ENCODE measurements at places on chromosomes 3 and 15.

- peak; percentile 5 for DNase-seq
Observed at GRCh38 chr15:40252438-40253166, 13.7 kb downstream of the PAK6 start.

GRCh38 chr3:15979495-15979894, 181.7 kb upstream of the ANKRD28 start:
- peak; percentile 27 for DNase-seq

- no peak for DNase-seq
Observed at GRCh38 chr3:159169828-159170227, 368.0 kb downstream of the MFSD1 start.

GRCh38 chr15:60275624-60276023, 122.2 kb downstream of the ANXA2 start:
- DNase-seq = no peak

- no peak for DNase-seq
Observed at GRCh38 chr3:184788751-184789150, 23.2 kb upstream of the VPS8 start.

GRCh38 chr15:32747921-32748342, 30.1 kb downstream of the GREM1 start:
- DNase-seq = no peak

DNA sequence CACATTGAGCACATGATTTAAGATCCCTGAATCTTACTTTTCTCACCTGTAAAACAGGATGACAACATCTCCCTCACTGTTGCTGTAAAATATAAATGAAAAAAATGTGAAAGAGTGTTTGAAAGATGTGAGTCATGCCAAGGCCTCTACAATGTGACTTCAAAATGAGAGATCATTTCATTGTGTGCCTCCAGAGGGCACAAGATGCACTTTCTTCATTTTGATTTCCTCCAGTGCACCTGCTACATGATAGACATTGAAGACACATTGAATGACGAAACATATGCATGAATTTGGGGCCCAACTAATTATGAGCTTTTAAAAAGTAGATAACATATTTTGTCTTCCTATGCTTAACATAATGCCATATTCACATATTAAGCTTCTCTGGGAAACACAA, 170.3 kb downstream of the MOBP start:
- no peak for DNase-seq

DNA sequence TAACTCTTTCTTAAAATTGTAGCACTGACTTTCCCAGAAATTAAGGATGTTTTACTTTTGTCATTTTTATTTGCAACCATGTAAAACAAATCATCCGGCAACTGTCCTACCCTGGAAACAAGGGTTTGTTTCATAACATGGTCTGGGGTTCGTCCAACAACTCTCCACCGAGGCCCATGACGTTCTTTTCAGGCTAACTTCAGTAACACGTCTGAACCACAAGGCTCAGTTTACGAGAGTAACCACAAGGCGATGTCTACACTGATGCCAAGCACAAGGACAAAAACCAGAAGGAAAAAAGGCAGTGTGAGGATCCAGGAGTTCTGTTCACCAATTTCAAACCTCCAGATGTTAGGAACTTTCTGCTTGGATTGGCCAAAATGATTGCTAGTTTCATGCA, 546.1 kb downstream of the NTRK3 start:
- no peak for DNase-seq

GRCh38 chr3:38001456-38002081, 11.0 kb downstream of the VILL start:
- DNase-seq = no peak

GRCh38 chr3:25585361-25586166, 79.1 kb downstream of the TOP2B start:
- no peak for DNase-seq

- no peak for DNase-seq
Observed at GRCh38 chr3:71581457-71582035, 2.0 kb downstream of the FOXP1 start.

DNA sequence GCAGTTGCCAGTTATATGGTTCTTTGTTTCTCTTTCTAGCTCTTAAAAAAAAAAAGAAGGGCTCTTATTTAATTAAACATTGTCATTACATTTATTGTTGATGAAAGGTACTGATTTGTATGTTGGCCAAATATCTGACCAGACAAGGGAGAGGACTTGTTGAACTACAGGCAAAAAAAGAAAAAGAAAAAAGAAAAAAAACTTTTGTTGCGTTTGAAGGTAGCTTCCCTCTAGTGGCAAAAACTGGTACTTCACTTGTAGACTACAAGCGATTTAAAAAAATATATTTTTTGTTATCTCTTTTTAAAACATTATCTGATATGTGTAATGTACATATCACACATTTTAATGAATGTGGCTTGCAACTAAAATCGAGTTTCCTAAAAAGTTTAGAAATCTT, 280.6 kb downstream of the ROBO2 start:
- peak; percentile 7 for DNase-seq

GRCh38 chr15:76191539-76192244, 119.6 kb downstream of the ETFA start:
- DNase-seq = no peak

GRCh38 chr3:117131259-117131658, 421.7 kb downstream of the TUSC7 start:
- no peak for DNase-seq

GRCh38 chr15:51888593-51889195, 59.2 kb downstream of the TMOD3 start:
- DNase-seq = no peak

GRCh38 chr15:69515508-69515907, 62.9 kb downstream of the RPLP1 start:
- DNase-seq = no peak

DNA sequence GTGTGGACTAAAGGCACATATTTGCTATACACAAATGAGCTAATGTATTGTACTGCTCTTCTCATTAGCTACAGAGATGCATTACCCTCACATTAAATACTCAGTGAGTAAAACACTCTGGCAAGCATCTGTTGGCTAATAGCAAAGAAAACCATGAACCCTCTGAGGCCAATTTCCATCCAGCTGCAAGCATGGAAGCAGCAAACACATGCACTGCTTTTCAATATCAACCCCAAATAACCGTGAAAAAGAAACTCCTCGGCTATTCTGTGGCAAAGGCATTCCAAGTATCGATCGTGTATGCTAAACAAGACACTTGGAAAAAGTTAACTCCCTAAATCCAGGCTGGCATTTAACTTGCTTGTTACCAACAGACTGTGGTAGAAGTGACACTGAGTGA, 67.0 kb downstream of the PEAK1 start:
- no peak for DNase-seq

GRCh38 chr3:104412608-104413580, 953.8 kb upstream of the ALCAM start:
- DNase-seq = no peak

DNA sequence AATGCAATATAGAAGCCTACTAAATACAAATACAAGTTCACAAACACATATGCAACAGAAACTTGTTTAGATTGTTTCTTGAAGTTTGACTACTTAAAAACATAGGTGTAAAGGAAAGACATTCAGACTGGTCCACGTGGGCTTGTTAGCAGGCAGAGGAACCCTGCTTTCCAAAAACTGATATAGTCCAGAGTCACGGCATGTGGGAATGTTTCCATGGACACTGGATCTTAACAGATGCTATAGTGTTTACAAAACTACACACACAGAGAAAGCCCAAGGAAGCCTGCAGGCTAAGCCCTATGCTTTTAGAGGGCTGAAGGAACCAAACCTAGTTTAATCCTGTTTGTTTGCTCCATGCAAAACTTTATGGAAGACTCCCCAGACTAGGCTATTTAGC, 45.2 kb upstream of the LRRC58 start:
- no peak for DNase-seq

DNA sequence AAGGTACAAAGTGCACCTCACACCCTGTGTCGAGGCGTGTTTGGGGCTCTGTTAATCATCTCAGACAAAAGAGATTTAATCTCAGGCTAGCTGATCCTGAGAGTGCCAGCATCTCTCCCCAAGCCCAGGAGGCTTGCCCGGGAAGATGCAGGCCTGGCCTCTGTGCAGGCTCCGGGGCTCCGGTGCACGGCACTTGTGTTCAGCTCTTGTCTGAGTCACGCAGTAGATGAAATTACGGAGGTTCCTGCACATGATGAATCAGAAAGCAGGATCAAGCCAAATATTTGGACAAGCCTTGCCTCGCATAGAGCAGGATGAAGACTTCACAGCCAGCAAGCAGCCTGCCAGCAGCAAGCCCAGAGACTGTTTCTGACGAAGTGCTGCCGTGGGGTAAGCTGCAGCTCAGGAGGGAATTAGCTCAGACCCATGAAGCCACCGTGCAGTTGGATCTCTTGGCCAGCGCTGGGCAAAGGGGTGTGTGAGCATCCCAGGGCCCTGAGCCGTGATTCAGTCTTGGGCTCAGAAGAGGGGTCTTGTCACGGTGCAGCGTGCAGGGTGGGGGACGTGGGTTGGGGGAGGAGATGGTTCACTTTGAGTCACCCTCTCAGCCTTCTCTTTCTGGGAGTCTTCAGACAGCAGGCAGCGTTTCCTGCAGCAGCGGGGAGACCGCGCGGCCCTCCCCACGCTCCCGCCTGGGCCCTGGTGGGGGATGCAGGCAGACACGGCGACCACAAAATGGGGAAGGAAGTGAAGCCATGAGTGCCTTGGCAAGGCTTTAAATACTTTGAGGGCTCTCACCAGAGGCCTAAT, 89.2 kb upstream of the MEF2A start:
- DNase-seq = no peak

DNA sequence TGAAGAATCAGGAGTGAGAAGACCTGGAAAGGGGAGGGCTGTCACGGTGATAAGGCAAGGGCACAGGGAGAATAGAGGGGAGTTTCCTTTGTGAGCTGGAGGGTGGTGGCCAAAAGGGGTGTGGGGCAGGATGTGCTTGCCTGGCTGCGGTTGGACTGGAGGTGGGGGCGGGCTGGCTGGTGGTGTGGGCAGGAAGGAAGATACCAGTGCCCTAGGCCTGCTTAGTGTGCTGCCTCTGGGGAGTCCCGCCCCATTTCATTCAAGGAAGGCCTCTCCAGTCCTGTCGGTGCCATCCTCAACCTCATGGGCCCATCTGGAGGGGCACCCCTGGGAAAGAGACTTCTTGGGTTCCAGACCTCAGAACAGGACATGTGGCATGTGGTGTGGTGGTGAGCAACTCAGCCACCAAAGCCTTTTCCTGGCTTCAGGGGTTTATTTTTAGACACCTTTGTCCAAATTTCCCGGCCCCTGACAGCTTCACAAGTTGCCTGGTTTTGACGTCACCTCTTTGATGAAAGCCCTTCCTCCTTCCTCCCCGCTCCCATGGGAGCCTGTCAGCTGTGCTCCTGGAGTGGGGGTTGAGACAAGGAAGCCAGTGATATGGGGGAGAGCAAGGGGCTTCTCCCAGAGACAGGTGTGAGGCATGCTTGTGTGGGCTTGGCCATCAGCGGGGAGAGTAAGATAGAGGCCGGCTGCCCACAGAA, 15.6 kb downstream of the TEX264 start:
- no peak for DNase-seq

GRCh38 chr15:45425135-45425534, 46.8 kb upstream of the GATM start:
- DNase-seq = no peak

GRCh38 chr3:11632564-11632963, 11.2 kb downstream of the VGLL4 start:
- DNase-seq = no peak

DNA sequence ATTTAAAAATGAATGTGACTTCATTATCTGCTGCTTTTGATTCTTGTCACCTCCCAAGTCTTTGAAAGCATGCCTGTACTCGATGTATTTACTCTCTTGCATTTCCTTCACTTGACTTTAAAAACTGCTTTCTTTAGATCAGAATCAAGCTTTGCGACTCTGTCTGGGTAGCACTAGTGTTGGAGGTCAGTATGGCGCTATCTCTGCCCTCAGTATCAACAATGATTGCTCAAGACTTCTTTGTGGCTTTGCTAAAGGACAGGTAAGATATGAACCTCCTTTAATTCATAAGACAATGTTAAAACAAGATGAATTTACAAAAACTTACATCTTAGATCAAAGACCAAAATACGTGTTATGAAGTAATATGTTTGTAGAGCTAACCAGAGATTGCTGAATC, 37.0 kb downstream of the VPS8 start:
- no peak for DNase-seq

GRCh38 chr3:155088706-155089345, 8.7 kb downstream of the MME start:
- no peak for DNase-seq

DNA sequence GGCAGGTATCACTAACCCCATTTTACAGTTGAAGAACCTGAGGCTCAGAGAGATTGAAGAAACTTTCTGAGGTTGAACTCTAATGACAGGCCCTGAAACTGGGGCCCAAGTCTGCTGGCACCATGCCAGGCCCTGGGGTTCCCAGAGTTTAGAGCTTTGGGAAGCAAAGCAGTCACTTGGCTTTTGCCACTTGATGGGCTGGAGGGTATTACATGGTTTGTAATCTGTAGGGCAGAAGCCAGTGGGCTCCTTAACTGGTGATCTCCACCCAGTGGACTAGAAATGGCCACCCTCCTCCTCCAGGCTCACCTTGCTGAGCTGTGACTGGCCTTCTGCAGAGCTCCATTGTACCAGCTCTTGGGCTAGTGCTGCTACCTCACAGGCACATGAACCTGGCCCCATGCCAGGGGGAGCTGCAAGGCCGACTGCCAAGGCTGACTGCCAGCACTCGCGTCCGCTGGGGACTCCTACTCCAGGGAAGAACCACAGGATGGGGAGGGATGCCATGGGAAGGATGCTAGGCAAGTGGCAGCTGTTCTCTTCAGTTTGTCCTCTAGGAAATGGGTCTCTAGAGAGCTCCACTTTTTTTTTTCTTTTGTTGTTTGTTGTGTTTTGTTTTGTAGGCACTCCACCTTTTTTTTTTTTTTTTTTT, 104.8 kb downstream of the ETFA start:
- DNase-seq = peak; percentile 84

DNA sequence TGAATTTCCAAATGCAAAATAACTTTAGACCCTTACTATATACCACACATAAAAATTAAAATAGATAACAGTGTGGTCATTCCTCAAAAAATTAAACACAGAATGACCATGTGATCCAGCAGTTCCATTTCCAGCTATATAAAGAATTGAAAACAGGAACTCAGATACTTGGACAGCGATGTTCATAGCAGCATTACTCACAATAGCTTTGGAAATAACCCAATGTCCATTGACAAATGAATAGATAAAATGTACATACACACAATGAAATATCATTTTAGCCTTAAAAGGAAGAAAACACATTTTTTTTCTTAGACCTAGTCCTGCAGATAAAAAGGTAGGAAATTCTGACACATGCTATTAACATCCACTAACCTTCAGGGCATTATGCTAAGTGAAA, 26.7 kb downstream of the RAD51 start:
- no peak for DNase-seq

DNA sequence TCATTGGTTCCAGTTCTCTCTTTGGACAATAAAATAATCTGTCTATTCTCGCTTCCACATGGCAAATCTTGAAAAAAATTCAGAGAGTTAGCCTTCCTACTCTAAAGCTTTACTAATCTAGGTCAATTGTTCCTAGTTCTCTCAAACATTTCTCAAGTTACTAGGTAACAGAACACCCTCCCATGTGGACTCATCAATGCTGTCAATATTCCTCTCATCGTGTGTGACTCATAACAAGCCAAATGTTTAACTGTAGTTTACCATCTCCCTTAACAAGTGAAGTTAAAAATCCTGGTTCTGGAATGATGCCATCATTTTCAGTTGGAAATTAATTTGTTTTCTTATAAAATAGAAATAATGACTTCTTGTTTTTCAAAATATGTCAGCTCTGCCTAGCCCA, 438.6 kb downstream of the ROBO1 start:
- no peak for DNase-seq

- DNase-seq = peak; percentile 30
Observed at GRCh38 chr3:71103430-71103921, 480.1 kb downstream of the FOXP1 start.

GRCh38 chr3:197151580-197151979, 122.0 kb upstream of the MELTF start:
- DNase-seq = peak; percentile 14
